ENCODE measurements at places on chromosomes 16 and 17.

GRCh38 chr16:14423344-14423743 is 206.7 kb downstream of the PARN start:
- DNase-seq, result no peak

DNA sequence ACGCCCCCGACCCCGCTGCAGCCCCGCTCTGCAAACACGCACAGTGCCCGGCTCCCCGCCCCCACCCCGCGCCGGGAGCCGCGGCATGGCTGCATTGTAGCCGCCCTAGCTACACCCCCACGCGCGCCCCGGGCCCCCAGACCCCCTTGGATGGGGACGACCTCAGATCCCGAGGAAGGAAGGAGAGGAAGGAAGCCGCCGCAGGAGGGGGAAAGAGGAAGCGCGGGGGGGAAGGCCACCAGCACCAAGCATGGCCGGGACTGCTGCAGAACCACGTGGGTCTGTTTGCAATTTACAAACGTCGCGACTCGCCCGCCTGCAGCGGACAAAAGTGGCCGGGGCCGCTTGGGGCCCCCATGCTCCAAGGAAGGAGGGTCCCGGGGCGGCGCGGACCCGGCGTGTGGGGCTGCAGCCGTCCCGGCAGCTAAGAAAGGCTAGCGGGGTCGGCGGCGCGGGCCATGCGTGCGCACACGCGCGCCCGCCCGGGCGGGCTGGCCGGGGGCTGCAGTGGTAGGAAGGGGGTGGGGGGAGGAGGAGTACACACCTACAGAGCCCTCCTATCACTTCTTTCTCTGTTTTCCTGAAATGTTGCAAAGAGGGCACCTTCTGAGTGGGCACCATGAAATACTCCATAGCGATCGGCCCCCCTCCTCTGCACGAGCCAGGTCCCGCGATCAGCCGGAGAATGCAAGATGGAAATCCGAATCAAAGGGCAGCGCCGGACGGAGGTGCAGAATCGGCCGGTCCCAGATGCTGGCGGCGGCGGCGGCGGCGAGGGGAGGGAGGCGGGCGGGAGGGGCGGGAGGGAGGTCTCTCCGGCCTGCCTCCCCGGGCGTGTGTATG is 488 bp downstream of the TFAP4 start:
- no peak for DNase-seq

DNA sequence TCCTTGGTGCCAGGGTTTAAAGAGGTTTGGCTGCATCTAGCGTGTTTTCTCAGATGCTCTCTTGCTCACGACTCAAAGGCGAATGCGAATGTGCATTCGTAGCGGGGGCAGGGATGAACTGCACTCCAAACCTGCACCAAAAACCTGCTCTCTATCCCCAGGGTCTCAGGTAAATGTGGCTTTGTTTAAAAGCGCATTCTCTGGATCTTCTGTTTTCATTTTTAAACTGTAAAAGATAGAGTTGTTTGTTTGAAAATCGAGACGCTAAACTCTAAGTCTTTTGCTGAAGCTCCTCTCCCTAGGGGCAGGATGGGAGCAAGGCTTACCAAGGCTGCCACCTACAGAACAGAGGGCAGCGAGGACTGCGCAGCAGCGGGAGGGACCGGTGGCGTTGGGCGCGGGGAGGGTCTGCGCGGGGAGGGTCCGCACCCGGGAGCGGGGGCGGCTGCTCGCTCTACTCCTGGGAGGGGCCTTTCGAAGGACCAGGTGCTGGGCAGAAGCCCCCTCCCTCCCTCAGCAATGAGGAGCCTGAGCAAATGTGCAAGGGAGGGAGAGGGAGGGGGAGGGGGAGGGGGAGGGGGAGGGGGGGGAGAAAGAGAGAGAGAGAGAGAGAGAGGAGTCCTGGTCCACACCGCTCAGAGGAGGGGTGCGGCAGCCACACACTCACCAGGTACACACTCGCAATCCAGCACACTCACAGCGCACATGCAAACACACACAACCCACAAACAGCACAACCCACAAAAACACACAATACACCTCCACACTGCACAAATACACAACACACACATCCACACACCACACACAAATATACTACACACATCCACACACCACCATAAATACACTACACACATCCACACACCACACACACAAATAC is 142.8 kb downstream of the GRIN2A start:
- no peak for DNase-seq

GRCh38 chr17:77908501-77908900 is 50.0 kb upstream of the TNRC6C start:
- DNase-seq, result no peak

DNA sequence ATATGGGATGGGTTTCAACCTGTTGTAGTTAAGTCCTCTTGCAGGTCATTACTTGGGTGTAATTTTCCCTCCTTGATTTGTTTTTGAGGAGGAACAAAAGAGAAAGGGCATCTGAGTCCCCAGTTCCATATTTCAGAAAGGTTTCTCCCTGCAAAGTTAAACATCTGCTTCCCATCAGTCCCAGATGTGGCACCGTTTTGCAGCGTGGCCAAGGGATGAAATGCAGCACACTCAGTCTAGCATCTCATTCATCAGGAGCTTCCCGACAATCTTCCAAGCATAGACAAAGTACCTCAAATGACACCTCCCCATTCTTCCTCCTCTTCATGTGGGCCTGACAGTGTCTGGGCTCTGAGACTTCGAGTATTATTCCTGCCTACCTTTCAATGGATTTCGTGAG is 363.7 kb upstream of the SOX9 start:
- DNase-seq, result no peak

- no peak for DNase-seq
Observed at GRCh38 chr16:58378401-58378800, 13.9 kb upstream of the GINS3 start.

- no peak for DNase-seq
Observed at GRCh38 chr16:56625943-56626654, 518 bp downstream of the MT1E start.

DNA sequence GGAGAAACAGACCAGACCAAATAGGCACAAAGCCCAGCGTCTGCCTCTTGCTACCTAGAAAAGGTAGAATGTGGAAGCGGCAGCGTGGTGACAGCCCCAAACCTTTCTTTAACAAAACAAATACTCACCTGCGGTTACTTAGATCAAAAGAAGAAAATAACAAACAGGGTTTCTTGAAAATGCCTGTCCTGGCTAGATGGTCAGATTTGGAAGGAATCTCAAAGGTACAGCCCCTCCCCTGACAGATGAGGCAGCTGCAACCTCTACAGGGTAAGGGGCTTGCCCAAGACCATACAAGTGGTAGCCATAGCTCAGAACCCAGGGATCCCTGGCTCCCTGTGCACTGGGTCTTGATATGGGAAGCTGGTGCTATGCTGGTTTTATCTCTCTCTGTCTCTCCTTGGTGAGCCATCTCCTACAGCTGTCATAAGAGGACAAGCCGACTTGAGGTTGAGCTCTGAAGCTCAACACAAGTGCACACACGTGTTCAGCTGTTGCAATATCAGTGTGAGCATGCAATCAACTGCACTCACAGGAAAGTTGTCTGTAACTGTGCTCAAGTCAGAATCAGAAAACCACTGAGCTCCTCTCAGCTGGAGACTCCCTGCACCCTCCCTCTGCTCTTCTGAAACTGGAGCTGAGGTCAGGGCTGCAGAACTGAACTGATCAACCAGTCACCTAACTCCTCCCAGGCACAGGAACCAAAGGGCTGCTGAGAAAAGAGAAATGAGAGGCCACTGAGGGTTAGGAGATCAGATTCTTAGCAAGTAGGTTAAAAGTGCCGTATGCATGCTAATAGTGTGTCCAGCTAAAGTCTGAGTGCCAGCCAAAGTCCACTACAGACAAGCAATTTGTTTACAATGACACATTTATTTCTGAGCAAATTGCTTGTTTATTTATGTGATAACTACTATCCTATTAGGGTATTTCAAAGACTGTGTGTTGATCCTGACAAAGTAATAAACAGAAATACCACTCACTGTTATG is 6.1 kb upstream of the RNF157 start:
- no peak for DNase-seq

GRCh38 chr16:5572056-5572455 is 474.5 kb upstream of the EEF2KMT start:
- DNase-seq, result no peak

GRCh38 chr16:87012954-87013938 is 303.9 kb downstream of the C16orf95 start:
- no peak for DNase-seq

- DNase-seq, result no peak
Observed at GRCh38 chr17:71339206-71339605, 781.6 kb upstream of the SOX9 start.

GRCh38 chr17:75501378-75502071 is 13.8 kb downstream of the CASKIN2 start:
- DNase-seq, result no peak

DNA sequence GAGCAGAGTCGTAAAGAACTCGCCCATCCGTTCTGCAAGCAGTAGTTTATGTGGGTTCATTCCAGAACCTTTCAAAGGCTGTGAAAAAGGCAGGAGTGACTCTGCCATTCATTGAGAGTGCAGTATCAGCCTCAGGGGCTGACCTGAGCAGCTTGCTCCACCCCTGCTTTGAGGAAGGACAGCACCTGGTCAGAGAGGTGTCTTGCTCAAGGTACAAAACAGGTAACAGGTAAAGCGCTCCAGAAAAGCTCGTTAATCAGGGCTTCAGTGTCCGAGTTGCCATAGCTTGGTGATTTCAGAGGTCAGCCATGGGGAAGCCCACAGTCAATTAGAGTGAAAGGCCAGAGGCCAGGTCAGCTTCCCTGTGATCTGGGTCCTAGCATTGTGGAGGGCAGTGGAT is 251.1 kb downstream of the ABCC12 start:
- DNase-seq, result no peak

GRCh38 chr17:17570140-17570797 is 21.2 kb downstream of the PEMT start:
- DNase-seq, result no peak

DNA sequence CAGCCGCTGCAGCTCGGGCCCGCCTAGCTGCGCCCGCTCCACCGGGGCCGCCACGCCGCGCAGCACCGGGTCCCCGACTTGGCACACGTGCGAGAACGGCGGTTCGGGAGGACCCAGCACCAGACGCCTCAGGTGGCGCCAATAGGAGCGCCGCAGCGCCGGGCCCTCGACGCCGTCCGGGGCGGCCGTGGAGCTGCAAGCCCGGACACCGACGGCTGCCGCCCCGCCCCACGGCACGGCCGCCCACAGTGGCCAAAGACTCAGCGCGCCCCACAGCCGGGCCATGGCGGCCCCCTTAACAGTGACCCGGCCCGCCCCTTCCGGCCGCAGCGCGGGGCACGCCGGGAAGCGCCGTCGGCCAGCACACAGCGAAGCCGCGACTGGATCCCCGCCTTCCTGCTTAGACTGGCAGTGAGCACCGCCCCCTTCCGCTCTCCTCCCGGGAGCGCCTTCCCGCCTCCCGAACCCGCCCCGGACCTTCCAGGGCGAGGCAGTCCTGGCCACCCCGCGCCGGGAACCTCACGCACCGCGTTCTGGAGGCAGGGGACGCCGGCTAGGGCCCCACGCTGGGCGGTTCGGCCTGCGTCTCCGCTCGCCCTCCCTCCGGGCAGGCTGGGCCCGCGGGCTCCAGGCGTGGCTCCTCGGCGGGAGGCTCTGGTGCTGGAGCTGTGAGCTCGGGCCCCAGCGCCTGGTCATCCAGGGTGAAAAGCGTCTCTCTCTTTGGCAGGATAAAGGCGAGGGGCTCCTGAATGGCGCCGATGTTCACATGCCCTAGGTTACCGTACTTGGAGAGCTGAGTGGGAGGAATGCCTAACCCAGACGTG is at the start of gene PDF:
Gene PDF (minus strand): TSS at position 303 of the 824 bp plus-strand sequence. CDS start 18 bp downstream, at position 285.
- DNase-seq, result peak; percentile 73

DNA sequence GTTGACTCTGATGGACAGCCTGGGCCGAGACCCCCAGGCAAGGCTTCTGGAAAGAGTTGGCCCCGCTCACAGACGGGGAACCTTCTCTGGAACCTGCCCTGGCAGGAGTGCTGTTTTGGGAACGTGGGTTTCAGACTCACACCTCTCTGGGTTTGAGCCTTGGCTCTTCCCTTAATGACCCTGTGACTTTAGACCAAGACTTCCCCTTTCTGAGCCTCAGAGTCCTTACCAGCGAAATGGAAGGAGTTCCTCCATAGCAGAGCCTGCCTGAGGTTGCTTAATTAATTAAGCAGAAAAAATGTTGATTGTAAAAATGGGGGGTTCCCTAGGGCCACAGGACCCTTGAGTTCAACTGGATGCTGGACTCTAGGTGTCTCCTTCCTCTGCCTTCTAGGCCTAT is 408.2 kb downstream of the SEC14L1 start:
- no peak for DNase-seq

GRCh38 chr17:29010586-29010985 is 4.8 kb upstream of the SEZ6 start:
- no peak for DNase-seq

DNA sequence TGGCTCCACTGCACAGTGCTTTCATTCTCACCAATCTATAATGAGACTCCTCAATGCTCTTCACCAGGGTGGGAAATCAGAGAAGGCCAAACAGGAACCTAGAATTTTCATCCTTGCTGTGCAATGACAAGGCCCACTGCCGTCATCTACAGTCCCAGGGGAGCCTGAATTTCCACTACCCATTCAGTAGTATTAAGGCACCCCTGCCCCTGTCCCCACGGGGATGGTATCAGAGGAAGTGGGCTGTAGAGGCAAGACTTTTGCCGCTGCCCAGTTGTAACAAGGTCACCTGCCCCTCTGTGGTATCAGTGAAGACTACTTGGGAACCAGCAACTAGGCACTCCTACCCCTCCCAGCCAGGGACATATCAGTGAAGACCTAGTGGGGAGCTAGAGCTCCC is 104.5 kb downstream of the C16orf78 start:
- no peak for DNase-seq

DNA sequence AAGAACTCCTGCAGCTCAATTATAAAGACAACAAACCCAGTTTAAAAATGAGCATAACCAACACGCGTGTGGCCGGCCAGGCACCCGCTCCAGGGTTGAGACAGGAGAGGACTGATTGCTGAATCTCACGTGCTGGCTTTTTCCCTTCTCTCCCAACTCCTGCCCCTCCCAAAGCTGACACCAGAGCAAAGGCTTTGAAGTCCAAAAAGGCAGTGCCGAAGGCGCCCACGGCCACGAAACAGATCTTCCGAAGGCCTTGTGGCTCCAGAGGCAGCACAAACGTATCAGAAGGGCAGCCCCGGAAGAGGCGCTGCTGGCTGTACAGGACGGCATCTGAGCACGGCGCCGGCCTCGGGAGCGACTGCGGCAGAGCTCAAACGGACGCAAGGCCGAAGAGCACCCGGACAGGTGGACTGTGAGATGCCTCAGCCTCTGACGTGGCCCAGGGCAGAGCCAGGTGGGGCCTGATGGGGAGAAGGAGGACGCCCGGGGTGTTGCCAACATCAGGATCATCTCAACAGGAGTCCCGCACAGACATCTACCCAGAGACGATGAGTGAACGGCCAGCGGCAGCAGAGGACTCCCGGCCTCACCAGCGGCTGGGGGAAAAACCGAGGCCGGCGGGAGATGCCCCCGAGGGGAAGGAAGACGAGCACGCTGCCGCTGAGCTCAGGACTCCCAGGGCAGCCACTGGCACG is 10.5 kb downstream of the CLCN7 start:
- DNase-seq, result no peak
